ENCODE measurements at places on chromosomes 6 and 20.
A peak's percentile ranks its signal among the peaks of the same experiment; 100 is the strongest.

- peak; percentile 56 for DNase-seq
Observed at GRCh38 chr20:53040693-53041589, 68.8 kb downstream of the TSHZ2 start.

DNA sequence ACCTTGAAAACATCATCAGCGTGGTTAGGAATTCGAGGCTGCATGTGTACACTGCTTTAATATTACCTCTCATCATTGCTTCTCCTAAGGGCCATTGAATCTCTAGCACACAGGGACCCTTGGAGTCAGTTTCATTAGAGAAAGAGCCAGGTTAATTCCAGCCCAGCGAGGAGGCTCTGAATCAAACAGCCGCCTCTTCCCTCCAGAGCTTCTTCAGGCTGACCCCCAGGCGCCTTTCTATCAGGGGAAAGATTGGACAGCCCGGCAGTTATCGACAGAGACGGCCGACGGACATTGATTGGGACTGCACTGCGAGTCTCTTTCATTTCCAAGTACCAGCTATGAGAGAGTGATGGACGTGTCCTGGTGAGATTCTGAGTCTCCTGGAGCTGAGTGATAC, 159.2 kb downstream of the ANKRD60 start:
- DNase-seq, result no peak

GRCh38 chr6:36851149-36851614, 11.9 kb upstream of the CPNE5 start:
- peak; percentile 44 for DNase-seq

DNA sequence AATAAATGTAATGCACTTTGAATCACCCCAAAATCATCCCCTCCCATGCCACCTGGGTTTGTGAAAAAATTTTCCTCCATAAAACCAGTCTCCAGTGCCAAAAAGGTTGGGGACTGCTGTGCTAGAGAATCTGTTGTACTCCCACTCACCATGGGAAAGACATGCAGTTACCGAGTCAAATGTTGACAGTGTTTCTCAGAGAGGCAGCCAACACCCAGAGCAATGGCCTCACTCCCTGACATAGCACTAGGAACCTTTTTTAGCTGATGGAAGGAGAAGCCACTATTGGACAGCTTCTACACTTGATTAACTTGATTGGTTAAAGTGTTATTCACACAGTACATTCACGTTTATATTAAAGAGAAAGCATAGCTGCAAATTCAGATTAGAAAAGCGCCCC, 59.8 kb upstream of the MANEA start:
- DNase-seq, result no peak

DNA sequence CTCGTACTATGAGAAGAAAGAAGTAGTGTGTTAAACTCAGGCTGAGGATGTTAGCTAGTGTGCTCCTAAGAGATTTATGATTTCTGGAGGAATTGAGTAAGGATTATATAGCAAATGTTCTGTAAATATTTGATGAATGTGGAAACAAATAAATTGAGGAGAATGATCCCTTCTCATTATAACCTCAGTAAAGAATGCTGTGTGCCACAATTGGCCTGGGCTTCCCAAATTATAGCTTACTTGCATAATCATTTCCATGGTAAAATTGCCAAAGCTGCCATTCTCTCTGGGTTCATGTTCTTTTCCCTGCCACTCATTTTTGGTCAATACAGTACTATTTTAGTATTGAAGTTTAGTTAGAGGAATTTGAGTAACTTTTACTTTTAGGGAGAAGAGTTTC, 128.5 kb downstream of the FLRT3 start:
- no peak for DNase-seq

GRCh38 chr20:40100261-40100660, 588.8 kb downstream of the MAFB start:
- DNase-seq, result no peak
